RKO (cell line): ENCODE measurements at places on chromosomes 2 and 18.

- DNase-seq = no peak
Observed at GRCh38 chr18:57026316-57026715, 120.6 kb upstream of the BOD1L2 start.

DNA sequence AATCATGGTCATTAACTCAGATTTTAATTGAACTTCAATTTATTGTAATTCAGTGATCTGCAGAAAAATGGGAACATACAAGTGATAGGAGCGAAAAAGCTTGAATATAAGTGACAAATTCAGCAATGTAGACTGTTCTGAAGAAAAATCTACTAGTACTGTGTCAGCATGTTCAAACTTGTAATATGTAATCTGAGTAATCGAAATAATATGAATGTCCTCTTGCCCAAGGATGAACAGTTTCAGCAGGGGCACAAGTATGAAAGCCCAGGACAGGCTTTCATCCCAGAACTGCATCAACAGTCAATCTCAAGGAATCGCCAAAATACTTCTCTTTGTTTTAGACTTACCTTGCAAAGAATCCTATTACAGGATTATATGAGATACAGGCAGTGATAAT lies 1110.5 kb downstream of the LRP1B start:
- DNase-seq = no peak

DNA sequence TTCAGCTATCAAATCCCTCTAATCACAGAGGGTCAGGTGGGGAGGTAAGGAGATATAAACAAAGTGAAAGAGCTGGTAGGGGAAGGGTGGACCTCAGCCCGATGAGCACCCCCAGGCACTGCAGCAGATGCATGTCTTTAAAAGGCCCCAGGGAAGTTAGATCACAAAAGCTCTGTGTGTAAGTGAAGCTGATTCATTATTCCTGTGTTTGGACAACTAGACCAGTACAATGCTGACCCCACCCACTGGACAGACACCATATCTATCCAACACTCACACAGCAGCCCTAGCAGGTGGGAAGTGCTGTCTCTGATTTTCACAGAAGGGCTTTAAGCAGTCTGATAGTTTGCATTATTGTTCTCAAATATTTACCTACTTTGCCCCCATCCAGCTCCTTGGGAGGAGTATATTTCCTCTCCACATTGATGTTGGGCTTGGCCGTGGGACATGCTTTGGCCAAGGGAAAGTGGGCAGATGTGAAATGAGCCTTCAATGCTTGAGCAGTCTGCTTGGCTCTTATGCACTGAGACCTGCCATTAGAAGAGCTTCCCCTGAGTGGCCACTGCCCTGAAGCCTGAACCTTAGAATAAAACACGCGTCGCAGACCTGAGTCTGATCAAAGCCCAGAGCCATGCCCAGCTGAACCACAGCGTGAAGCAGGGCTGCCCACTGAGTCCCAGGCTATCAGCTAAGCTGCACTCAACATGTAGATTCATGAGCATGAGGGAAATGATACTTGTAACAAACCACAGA lies 111.4 kb downstream of the COPS8 start:
- no peak for DNase-seq

DNA sequence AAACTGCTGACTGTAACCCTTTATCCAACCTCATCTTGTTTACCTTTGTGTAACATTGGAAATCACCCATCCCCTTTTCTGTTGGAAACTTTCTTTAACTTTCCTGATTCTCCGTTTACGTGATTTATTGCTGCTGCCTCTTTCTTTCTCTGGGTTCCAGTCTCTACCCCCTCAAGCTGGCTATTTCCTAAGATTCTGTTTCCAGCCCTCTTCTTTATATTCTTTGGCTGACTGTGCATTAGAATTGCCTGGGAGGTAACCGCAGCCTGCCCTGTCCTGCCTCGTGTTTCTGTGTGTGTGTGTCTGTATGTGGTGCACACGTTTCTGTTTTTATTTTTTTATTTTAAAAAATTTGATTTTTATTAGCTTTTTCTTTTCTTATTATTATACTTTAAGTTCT lies 229.2 kb downstream of the PLCL1 start:
- no peak for DNase-seq

GRCh38 chr18:67428158-67428557 lies 88.4 kb downstream of the DSEL start:
- DNase-seq = no peak

- peak; percentile 1 for DNase-seq
Observed at GRCh38 chr18:73891572-73892421, 255.8 kb downstream of the FBXO15 start.

- DNase-seq = no peak
Observed at GRCh38 chr2:104786821-104787220, 67.1 kb upstream of the POU3F3 start.

DNA sequence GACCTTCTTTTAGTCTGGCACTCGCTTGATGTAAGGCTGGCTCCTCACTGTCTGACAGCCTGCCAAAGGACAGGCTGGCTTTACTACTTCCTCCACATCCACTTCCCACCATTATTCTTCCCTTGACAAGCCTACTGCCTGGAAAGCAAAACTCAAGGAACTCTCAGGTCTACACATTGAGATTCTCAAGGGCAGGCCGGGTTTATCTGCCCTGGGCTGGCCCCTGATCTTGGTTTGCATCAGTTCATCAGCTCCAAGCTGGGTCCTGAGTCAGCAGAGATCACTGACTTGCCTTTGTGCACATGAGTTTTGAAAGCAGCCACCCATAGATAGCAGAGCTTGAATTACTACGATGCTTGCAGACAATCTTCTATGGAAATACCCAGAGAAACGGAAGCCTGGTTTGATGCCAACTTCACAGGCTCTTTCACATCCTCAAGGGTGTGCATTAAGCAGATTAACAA lies 53.9 kb downstream of the KCTD18 start:
- no peak for DNase-seq

DNA sequence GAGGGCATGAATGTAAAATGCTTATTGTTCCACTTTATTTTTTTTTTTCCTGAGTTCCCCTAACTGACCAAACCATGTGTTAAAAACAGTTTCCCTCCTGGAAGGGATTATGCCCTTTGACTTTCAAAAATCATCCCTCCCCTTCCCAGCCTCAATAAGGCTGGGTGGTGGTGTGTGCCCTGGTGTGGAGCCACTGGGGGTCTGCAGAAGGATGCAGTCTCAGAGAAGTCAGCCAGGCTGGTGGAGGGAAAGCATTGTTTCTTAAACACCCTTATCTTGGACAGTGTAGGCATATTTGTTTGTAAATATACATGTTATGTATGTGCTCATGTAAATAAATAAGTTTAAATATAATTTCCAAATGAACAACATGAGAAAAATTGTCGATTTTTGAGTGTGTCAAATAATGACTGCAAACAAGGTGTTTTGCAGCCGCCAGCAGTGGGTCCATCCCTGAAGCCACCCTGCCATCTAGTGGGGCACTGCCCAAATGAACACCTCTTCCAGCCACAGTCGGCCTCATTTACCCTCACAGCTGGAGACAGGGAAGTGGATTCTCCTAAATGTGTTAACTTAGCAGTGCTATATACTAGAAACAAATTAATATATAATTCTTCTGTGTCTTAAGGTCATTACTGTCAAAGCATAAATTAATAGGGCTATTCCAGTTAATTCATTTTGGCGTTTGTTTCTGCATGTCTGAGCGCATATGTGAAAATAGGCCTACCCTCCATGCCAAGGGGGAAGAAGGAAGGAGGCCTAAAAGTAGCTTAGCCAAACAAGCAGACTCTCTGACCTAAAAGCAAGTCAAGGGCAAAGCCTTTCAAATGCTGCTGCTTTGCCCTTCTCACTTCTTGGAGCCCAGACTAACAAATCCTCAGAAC lies 209.6 kb upstream of the PIK3C3 start:
- peak; percentile 60 for DNase-seq

- DNase-seq = no peak
Observed at GRCh38 chr2:239193925-239194677, 206.7 kb downstream of the HDAC4 start.

DNA sequence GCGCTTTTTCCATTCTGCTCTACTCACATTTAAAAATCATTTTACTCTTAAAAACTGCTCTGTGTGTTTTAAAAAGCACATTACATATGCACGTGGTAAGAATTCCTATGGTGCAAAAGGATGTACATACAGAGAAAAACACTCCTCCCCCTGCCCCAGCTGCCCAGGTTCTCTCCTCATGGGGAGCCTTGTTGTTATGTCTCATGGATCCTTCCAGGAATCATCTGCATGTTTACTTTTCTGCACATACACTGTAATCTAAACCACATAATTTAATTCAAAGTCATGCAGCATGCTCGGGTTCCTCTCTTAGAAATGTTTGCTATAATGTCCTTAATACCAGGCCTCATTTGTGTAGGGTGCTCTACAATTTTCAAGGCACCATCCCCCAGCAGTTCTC lies 243.3 kb downstream of the LOXHD1 start:
- DNase-seq = no peak

- DNase-seq = peak; percentile 78
Observed at GRCh38 chr2:218582076-218582475, 13.4 kb downstream of the CNOT9 start.

DNA sequence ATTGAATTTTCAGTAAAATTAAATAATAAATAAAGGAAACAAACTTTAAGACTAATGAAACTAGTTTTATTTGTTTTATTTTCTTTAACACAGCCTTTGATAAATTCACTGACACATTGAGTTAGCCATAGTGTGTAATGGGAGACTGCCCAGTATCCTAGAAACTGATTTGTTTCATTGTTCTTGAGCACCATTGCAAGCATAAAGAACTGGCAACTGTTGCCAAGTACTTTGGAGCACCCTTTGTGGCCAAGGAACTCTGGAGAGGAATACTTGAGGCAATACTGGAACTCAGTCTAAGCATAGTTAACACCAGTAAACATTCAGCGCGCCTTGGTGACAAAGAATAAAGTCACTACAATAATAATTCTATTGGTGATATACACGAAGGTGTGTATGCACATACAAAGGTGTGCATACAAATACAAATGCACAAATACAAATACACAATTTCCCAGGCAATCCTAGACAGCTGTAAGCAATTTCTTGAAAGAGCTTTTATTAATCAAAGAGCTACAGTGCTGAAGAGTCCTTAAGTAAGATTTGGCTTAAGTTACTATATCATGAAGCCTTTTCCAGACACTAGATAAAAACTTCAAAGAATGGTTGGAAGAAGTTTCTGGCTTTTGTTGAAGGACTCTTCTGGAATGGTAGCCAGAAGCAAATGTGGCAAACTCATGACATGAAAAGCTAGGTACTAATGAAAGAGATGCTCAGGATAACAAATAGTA lies 1371.2 kb downstream of the LRP1B start:
- no peak for DNase-seq

DNA sequence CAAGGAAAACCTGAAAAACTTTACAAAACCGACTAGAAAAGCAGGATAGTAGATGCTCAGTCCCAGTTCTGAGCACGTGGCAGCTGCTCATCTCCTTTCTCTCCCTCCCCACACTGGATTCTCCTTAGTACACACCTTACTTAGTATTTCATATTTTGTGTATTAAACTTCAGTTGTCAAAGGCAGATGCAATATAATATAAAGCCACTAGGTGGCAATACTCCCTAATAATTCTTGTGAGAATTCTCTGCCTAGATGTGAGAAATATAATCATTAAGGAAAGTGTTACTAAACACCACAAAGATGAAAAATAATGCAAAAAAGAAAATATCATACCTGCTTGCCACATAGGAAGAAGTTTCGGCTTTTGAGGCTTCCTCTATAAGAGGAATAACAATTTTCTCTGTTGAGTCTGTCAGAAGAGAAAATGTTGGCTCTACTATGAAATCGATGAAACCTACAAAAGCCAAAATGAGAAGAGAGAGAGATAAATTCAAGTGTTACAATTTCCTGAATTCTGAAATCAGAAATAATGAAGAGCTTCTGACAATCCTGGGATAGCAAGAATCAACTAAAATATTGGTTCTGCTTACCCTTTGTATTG lies 200.6 kb downstream of the PPP1R1C start:
- peak; percentile 52 for DNase-seq

- no peak for DNase-seq
Observed at GRCh38 chr2:7476371-7476770, 559.2 kb downstream of the RNF144A start.

- DNase-seq = no peak
Observed at GRCh38 chr18:841647-842370, 29.8 kb upstream of the YES1 start.

- DNase-seq = no peak
Observed at GRCh38 chr2:215811409-215812345, 201.7 kb downstream of the MREG start.

GRCh38 chr18:12911025-12911928 lies 27.2 kb upstream of the PTPN2 start:
- no peak for DNase-seq

GRCh38 chr2:110858993-110859701 lies 126.8 kb downstream of the ACOXL start:
- DNase-seq = no peak

DNA sequence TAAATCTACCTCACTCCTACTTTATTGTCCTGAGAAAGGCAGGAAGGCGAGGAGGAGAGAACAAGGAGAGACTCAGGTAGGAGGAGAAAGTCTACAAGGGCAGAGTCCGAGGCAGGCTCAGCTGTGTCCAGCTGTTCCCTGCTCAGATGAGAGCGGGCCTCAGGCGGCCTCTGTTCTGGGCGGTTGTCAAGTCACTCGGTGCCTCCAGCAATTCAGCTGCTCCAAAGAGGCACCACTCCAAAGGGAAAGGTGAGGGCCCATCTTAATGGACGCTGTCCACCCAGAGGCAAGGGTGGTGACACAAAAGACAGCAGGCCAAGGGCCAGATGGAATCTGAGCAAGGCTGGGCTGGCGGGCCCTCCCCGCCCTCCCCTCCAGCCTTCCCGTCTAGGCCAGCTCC lies 101.4 kb upstream of the EPAS1 start:
- no peak for DNase-seq

DNA sequence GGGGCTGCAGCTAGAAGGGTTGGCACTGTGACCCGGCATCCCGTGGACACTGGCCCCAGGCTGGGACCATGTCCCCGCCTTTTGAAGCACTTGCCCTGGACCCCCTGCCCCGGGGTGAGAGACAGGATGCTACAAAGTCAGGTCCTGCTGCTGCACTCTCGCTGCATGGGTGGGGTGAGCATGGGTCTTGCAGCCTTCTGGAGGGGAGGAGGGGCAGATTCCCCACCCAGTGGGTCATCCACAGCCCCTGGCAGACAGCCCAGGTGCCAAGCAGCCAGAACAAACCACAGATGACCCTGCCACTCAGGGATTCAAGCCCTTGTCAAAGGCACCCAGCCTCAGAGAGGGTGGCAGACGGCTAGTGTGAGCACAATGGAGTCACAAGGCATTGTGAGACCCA lies 5.7 kb upstream of the NMUR1 start:
- no peak for DNase-seq

DNA sequence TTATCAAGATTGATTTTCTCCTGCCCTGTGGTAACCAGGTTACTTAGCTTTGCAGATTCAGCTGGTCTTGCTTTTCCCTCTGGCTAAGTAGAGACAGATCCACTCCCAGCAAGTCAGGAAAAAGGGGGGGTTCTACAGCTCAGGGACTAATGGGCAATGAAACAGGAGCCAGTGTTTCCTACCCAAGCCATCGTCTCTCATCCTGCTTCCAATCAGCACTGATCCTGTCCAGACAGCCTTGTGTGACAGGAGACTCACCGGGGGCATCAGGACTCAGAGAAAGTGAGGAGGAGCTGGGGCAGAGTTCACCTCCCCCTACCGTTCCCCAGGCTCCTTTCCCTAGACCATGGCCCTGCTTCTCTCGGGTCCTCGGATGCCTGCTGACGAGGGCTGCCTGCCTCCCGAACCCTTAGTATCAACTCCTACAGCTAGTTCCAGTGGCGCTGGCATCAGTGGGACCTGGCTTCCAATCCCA lies 307.6 kb downstream of the ALK start:
- no peak for DNase-seq

GRCh38 chr2:236367506-236368289 lies 103.5 kb upstream of the ASB18 start:
- no peak for DNase-seq
